Renal cortex interstitium (tissue), 15 donors: ENCODE measurements at places on chromosomes 12 and 14. TPM values are rescaled to one million over a fixed set of nuclear protein-coding genes. Genes with fewer than 3 reads are reported as not detected.

KRT72 gene
- not detected for polyA plus RNA-seq

LGR5 gene
- polyA plus RNA-seq, result 21.8 TPM

SLC16A7 gene
- polyA plus RNA-seq, result 6.8 TPM

LTB4R gene
- 5.6 TPM for polyA plus RNA-seq

MMP19 gene
- 1.4 TPM for polyA plus RNA-seq

GPR65 gene
- polyA plus RNA-seq, result 0.80 TPM

KICS2 gene
- polyA plus RNA-seq, result 4.7 TPM

KRT76 gene
- not detected for polyA plus RNA-seq

DBX2 gene
- polyA plus RNA-seq, result 0.11 TPM

AQP6 gene
- polyA plus RNA-seq, result 16.1 TPM

SLC5A8 gene
- 41.3 TPM for polyA plus RNA-seq

LAG3 gene
- 2.1 TPM for polyA plus RNA-seq

SERPINA5 gene
- 12.9 TPM for polyA plus RNA-seq

TEX22 gene
- 3.9 TPM for polyA plus RNA-seq

SERPINA6 gene
- 4.4 TPM for polyA plus RNA-seq

TMCC3 gene
- 40.2 TPM for polyA plus RNA-seq

LIN52 gene
- 19.0 TPM for polyA plus RNA-seq

KCNC2 gene
- 0.86 TPM for polyA plus RNA-seq

MYF5 gene
- 0.09 TPM for polyA plus RNA-seq

SMOC1 gene
- 1.7 TPM for polyA plus RNA-seq

PPP4R4 gene
- polyA plus RNA-seq, result 0.19 TPM

INHBC gene
- polyA plus RNA-seq, result 0.32 TPM

AKAP5 gene
- polyA plus RNA-seq, result 6.4 TPM

DIO2 gene
- polyA plus RNA-seq, result 0.20 TPM

OTX2 gene
- not detected for polyA plus RNA-seq

SIX1 gene
- polyA plus RNA-seq, result 12.7 TPM

MYH6 gene
- polyA plus RNA-seq, result 0.20 TPM

KRT77 gene
- polyA plus RNA-seq, result not detected

BMP4 gene
- polyA plus RNA-seq, result 54.1 TPM

AQP5 gene
- 1.2 TPM for polyA plus RNA-seq

HOMEZ gene
- polyA plus RNA-seq, result 27.8 TPM

RNASE2 gene
- 1.3 TPM for polyA plus RNA-seq

PZP gene
- polyA plus RNA-seq, result 0.47 TPM

CCDC197 gene
- not detected for polyA plus RNA-seq

ARF3 gene
- 132 TPM for polyA plus RNA-seq

MAP3K9 gene
- 3.9 TPM for polyA plus RNA-seq

SNRPF gene
- 106 TPM for polyA plus RNA-seq

BMAL2 gene
- polyA plus RNA-seq, result 6.7 TPM

RCOR1 gene
- polyA plus RNA-seq, result 38.0 TPM

SARNP gene
- polyA plus RNA-seq, result 97.2 TPM

NOVA1 gene
- polyA plus RNA-seq, result 24.8 TPM
